ENCODE measurements at places on chromosomes 11 and 22.

DNA sequence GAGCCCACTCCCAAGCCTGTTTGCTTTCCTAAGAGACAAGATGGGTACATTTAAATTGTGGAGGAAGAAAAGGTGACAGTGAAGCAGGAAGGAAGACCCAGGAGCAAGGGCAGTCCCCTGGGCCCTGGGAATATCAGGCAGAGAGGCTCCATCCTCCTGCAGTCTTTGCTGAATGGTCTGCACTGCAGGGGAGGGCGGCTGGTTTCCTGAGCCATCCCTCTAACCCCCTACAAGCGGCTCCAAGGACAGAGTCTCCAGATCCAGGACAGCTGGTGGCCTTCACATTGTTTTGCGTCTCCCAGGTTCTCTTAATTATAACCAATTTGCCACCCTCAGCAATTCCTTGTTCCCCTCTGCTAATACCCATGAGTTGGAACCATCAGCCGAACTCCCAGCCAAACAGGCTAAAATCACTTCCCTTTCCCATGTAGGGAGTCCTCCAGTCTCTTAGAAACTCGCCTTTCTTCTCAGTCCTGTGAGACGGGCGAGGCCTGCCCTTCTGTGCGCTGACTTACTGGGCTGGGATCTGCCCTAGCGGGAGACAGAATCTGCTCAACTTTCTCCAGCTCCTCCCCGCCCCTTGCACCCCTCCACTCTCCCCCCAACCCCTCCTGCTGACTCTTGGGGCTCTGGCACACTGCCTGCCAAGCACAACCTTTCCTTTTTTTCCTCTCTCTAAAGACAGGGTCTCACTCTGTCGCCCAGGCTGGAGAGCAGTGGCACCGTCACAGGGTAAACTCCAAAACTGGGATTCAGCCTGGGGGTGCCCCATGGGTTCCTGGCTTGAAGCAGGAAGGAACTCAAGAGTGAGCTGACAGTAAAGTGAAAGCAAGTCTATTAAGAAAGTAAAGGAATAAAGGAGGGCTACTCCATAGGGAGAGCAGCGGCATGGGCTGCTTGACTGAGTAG, 53.4 kb upstream of the EMID1 start:
- no peak for DNase-seq

DNA sequence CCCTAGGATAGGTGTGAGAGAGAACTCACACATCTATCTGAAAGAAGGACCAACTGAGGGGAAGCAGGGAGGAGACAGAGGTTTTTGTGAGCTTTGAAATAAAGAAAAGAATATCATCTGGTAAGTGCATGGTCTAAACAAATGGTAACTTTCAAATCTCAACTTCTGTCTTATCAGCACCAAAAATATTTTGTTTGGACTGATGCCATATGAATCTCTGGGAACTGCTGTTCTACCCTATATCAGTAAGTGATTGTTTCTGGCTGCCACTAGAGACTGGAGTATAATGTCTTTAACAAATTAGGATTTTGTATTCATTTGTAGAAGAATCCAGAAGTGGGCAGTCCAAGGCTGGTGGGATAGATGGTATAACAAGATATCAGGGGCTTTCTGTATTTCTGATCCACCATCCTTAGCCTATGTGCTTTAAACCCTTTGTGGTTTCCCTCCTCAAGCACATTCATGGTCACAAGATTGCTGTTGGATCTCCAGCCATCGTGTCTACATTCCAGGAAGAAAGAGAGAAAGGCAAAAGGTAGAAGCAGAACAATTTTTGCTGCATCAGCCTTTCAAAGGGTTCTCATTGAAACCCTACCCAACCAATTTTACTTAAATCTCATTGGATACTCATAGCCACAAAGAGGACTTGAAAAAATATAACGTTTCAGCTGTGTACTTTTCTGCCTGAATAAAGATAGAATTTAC, 4.7 kb downstream of the HEPHL1 start:
- DNase-seq = peak; percentile 39

- DNase-seq = peak; percentile 97
Observed at GRCh38 chr11:94732617-94733281, 35.4 kb upstream of the AMOTL1 start.

- no peak for DNase-seq
Observed at GRCh38 chr22:48224332-48224731, 1461.9 kb downstream of the TBC1D22A start.

DNA sequence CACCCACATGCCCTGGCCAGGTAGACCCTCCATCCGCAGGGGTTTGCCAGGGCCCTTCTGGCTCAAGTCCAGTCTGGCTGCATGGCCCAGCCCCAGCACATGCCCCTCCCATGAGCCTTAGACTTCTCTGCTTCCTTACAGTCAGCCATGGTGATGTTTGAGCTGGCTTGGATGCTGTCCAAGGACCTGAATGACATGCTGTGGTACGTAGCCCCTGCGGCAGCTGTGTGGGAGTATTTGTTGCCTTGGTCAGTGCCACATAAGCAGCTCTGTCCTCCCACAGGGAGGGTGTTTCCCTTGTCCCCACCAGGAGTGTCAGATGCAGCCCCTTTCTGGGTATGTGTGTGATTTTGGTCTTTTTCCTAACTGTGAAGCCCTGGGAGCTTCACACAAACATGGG, 17.5 kb downstream of the CDC45 start:
- peak; percentile 70 for DNase-seq

DNA sequence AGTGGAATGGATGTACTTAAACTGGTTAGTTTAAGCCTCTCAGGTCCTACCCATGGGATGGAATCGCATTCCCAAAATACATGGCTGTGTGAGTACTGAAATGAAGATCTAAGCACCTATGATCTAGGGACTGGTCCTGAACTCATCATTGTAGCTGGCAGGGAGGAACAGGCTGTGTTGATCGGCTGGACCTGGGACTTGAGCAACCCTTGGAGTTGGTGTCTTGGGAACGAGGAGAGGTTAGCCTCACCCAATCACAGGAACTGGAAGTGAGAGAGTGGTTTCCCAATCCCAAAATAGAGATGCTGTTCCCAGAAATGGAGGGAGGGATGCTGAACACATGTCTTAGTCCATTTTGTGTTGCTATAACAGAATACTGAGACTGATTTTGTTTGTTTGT, 16.4 kb upstream of the ASCC2 start:
- no peak for DNase-seq

GRCh38 chr11:124152770-124153407, 30.3 kb upstream of the OR10D3 start:
- no peak for DNase-seq

Data from fibroblast of villous mesenchyme (primary cell).